ENCODE measurements at places on chromosomes 12 and 14.

GRCh38 chr12:68336889-68337303, 4.7 kb upstream of the MDM1 start:
- peak; percentile 41 for DNase-seq

DNA sequence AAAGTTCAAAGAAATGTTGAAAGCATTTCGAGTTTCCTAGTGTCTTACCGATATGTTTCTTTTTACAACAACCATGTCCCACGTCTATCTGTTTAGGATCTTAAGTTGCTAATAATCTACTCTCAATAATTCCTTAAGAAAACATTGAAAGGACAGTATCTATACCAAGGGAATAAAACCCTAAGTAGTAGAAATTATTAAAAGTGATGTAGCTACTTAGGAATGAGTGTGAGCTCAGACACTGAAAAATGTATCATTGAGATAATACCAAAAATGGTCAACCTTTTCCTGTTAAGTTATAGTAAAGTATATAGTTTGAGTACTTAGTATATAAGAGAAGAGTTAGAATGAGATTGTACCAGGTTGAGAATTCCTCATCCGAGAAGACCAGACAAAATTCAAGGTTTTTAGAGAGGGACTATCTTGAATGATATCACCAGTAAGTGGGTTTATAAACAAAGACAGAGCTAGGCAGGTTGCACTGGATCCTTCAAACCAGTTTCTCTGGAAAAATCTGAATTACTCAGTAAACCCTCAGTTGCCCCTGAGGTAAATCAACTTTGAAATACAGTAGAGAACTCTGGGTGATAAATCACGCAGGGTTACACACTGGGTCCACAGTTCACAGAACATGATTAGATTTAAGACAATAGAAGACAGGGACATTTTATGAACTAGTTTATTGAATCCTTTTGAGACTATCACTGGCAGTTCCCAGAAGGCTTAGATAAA, 96.8 kb downstream of the ERGIC2 start:
- no peak for DNase-seq

- DNase-seq, result no peak
These were observed 19.8 kb downstream of the MYRFL start for GRCh38 chr12:69844836-69845235.

DNA sequence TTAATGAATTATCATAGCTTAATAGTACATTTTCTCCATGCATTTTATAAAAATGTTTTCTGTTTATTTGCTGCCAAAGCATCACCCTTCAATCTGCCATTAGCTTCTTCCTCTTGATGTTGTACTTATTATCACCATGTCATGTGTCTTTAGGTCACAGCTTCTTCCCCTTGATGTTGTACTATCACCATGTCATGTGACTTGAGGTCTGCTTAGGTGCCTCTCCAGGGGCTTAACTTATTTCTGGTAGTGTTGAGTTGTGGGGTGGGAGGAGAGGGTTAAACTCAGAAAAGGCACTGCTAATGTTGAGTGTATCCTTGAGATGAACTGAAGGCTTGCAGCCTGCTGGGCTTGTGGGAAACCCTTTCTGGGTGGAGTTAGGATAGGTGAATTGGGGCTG, 87.8 kb downstream of the DAAM1 start:
- DNase-seq, result no peak

DNA sequence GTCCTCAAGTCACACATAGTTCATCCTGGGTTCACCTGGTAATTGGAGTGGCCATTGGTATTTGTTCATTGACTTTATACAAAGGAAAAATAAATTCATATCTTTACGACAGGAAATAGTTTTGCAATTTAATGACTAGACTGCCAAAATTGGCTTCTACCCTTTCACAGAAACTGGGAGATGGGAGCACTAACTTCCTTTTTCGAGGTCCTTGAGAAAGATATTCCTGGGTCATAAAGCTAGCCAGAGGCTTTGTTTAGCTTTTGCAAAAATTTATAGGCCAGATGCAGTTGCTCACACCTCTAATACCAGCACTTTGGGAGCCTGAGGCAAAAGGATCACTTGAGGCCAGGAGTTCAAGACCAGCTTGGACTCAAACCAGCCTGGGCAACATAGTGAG, 10.2 kb upstream of the OR11G2 start:
- no peak for DNase-seq

- DNase-seq, result no peak
These were observed 133.5 kb upstream of the HIF1A start for GRCh38 chr14:61561657-61562276.

DNA sequence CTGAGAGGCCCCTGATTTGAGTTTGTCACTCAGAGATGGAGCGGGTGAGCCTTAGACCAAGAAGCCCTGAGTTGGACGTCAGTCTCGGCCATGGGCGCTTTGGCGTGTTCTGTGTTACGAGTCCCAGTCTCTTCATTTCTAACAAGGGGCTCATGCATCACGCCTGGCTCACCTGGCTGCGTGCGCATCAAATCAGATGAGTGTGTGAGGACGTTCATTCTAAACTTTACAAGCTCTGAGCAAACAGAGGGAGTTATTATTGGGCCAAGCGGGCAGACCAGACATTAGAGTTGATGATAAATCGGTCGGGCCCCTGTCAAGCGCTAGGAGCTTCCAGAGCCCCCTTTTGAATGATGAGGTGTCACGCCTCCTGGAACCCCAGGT, 117.2 kb downstream of the CALM1 start:
- DNase-seq, result peak; percentile 75

GRCh38 chr12:86158956-86159355, 97.2 kb downstream of the MGAT4C start:
- DNase-seq, result no peak

- no peak for DNase-seq
These were observed 125.5 kb upstream of the FAR2 start for GRCh38 chr12:29023436-29024076.

GRCh38 chr14:68558096-68558495, 234.8 kb downstream of the ZFP36L1 start:
- DNase-seq, result no peak

All from NCI-H748 treated with DMSO at 0.1 percent for 48 hours (cell line).